Activated naive CD4-positive, alpha-beta T cell treated with anti-CD3 and anti-CD28 coated beads for 36 hours (primary cell): ENCODE measurements at places on chromosomes 3 and 15. TPM values are rescaled to one million over a fixed set of nuclear protein-coding genes. Genes with fewer than 3 reads are reported as not detected.

GRCh38 chr3:4395448-4395847 is 71.6 kb downstream of the SUMF1 start:
- DNase-seq: no peak

- no peak for DNase-seq
These were observed 6.1 kb upstream of the KPNA1 start for GRCh38 chr3:122520861-122521260.

DNA sequence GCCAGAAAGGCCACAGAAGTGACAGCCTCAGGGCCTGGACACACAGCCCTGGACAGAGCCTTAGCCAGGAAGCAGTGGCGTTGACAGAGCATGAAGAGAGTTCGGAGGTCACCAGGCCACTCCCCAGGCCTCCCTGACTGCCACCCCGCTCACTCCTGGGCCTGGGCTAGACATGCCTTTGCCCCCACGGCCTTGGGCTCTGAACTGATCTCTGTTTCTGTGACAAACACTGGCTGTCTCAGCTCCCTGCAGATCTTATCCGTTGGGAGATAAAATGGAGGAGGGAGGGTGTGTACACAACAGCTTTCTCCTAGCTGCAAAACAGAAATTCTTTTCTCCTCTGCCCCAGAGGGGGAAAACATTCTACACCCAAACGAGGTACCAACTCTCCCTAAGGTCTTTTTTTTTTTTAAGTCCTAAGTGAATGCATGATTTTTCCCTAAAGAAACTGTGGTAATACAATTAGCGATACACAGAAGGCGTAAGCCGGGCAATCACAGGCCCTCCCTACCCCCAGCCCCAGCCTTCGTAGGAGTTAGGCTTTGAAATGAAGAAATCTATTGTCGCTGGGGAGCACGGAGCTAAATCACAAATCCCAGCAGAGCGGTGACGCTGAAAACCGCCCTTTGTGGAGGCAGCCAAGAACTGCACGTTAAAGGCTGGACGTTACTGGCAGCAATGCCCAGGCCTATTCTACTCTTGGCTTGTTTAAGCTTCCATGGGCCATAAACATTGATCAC is 45.0 kb downstream of the SRGAP3 start:
- DNase-seq: no peak

DNA sequence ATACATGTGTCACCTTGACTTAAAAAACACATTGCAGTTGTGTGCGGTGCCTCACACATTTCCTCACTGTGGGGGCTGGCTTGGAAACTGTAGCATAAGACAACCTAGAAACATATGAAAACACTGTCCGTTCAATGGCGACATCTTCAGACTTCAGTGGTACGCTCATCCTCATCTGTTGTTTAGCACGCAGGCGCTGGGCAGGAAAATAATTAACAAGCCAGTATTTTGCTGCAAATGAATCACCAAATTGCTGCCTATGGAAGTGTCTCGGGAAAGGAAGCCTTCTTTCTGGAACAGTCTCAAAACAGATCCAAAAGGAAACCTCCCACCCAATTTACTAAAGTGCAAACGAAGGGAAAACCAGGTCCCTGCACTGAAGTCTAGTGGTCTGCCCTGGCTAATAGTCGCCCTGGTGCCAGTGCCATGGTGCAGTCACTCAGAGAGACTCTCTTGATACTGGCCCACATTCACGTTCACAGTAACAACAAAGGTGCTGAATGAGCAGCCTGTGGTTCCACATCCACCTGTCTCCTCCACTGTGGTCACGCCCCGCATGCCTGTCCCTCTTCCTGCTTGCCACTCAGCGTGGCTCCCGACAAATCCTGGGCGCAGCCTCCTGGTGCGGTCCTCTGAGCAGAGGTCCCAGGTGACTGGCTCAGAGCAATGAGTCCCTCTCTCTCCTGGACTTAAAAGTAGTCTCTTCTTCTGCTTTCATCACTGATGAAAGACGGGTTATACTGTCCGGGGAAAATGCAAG is 35.6 kb upstream of the MUC13 start:
- no peak for DNase-seq

DNA sequence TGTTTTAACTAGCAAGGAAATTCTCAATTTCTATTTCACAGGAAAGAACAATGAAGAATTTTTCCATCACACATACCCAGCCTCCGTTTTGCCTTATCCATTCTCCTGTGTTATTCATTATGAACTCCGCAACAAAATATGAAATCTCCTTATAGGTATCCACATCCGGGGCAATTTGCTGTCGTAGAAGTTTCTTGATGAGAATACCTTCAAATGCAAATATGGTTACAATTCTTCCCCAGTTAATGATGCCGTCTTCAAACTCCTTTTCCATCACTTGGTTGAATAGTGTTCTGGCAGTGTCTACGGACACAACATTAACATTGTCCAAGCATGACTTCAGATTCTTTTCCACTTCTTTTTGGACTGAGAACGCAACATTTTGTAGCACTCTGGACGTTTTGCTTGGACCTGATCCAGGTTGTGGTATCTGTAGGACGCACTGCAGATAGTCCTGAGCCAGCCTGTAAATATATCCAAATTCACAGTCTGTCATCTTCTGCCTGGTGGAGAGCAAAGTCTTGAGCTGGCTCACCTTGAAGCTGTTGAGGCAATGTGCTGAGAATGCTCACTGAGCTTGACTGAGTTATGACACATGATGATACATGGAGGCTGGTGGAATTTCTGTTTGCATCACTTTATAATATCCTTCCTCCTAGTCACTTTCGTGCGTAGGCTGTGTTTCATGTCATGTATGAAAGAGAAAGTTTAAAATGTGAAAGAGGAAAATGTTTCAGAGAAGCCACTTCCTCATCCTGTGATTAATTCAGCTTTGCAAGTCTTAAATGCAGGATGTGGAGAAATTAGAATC is at the start of gene BCL2A1:
Gene BCL2A1, minus strand, starts transcription at position 573 of the 811 bp plus-strand sequence. Its CDS starts 77 bp downstream, at position 496.
- DNase-seq: peak; percentile 88

- no peak for DNase-seq
These were observed 44.0 kb upstream of the OXTR start for GRCh38 chr3:8813411-8813810.

GRCh38 chr15:76636059-76636458 is 269.1 kb downstream of the SCAPER start:
- no peak for DNase-seq

DNA sequence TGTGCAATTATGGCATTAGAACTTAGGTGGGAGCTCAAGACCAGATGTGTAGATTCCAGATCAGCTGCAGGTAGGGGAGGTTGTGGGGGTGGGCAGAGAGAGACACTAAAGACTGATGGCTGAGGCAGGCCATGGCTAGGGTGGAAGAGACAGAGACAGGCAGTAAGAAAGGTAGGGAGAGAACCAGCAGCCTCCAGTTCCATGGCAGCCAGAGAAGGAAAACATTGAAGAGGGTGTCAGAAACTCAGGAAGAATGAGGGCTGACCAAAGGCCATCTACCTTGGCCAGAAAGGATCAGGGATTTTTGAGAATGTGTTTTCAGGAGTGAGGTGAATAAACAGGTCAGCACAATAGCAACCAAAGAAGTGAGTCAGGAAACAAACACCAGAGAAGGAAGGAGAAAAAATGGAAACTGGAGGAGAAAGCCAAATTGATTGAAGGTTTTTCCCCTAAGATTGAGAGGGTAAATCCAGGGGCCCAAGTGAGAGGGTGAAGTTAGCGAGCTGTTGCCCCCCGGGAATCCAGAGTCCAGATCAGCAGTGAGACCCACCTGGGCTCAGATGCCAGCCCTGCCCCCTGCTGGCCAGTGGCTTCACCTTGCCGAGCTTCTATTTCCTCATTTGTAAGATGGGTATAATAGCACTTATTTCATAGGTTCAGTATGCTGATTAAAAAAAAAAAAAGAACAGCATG is 41.0 kb downstream of the ABHD2 start:
- DNase-seq: peak; percentile 71

DNA sequence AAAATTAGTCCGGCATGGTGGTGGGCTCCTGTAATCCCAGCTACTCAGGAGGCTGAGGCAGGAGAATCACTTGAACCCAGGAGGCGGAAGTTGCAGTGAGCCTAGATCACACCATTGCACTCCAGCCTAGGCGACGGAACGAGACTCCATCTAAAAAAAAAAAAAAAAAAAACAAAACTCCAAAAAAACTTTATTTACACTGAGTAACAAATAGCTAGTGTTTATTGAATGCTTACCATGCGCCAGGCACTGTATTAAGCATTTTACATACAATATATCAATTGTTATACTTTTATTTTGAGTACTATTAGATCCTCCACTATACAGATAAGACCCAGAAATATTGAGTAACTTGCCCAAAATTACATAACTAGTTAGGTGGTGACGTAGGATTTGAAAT is 17.4 kb upstream of the ARIH1 start:
- DNase-seq: no peak

DNA sequence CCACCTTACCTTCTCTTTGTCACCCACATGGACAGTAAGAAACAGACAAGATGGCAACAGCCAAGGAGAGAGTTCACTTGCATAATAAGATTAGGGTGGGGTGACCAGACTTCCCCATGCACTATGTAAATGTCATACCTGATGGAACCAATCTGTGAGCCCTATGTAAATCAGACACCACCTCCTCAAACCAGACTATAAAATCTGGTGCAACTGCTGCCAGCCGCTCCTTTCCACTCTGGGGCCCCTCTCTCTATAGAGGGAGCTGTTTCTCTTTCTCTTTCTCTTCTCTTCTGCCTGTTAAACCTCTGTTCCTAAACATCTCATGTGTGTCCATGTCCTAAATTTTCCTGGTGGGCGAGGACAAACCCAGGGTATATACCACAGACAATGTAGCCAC is 405.5 kb upstream of the CNTN4 start:
- no peak for DNase-seq

GRCh38 chr3:129123314-129124060 is 1.9 kb upstream of the RAB43 start:
- no peak for DNase-seq

GRCh38 chr3:156218353-156218744 is 98.0 kb downstream of the KCNAB1 start:
- no peak for DNase-seq

DNA sequence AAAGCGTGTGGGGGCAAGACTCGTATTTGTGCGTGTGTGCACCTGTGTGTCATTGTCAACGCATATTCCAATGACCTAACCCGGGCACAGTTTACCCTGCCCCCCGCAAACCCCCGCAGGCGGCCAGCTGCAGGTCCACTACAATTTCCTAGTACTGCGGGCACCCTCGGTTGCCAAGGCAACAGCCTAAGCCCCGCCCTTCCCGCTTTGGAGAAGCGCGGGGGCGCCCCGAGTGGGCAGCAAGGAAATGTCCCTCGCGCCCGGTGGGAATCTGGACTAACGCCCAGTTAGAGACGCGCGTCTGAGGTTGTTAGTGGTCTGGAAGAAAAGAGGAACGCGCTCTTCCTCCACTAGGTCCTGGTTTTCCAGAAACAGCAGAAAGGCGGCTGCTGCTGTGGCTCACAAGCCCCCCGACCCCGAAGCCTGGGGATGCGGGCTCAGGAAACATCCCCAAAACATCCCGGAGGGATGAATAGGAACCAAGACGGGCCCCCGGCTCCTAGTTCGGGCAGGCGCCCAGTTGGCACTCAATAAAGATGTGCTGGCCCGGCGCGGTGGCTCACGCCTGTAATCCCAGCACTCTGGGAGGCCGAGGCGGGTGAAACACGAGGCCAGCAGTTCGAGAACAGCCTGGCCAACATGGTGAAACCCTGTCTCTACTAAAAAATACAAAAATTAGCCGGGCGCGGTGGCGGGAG is 1.1 kb downstream of the ABHD14A start:
- DNase-seq: peak; percentile 29

DNA sequence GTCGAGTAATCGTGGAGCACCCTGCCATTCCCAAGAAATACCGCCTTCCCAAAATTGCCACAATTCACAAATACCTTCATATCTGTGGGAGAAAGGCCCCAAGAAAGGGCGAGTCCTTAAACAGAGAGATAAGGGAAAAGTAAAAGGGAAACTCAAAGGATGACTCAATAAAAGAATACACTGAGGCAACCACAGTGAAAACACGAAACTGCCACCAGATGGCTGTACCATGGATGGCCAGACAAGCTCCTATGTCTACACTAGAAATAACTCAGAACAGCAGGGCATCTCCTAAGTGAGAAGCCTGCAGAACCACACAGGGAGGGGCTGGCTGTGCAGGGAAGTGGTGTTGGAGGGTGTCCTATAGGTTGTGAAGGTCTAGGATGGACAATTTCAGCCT is 25.0 kb downstream of the SRGAP3 start:
- DNase-seq: peak; percentile 68

DNA sequence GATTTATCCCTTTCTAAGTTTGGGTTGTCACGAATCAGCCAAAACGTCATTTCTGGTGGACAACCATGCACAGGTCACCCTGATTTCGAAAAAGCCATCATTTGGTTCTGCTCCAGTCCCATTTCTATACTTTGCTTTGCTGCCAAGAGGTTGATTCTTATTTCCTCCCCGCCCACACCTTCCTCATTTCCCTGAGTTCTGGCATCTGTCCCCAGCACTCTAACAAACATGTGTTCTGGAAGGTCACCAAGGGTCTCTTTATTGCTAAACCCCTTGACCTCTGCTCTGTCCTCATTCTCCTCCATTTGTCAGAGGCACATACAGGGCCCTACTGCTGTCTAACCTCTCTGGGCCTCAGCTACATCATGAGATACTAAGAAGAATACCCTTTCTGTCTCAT is 36.4 kb upstream of the PTPRG start:
- DNase-seq: no peak

DNA sequence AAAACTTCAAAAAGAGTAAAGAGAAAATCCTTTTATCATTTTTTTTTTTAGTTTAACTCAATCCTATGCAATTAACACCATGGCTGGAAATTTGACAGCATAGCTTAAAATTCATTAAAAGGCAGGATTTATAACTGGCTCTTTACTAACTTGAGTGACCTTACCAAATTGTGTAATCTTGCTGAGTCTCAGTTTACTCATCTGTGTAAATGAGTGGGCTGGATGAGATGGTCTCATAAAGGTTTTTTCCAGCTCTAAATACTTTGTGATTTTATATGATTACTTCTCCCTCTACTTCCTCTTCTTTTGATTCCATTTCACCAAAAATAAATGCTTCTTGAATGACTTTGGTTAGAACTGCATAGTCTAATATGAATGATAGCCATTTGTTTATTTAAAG is 234.9 kb upstream of the SATB1 start:
- DNase-seq: no peak

DNA sequence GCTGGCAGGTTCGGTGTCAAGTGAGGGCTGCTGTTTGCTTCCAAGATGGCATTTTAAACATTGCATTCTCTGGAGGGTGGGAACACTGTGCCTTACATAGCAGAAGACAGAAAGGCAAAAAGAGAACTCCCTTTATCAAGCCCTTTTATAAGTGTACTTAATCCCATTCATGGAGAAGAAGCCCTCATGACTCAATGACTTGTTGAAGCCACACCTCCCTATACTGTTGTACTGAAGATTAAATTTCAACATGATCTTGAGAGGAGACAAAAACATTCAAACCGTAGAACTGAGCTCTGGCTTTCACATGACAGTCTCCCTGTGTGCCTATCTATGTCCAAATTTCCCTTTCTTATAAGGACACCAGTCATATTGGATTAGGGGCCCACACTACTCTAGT is 443.4 kb upstream of the CDIN1 start:
- no peak for DNase-seq

Gene SAMMSON
- total RNA-seq: not detected

Gene CSPG4
- total RNA-seq: not detected

Gene BCHE
- total RNA-seq: not detected

Gene UBP1
- 44.0 TPM for total RNA-seq

Gene SAXO2
- 0.69 TPM for total RNA-seq

Gene SMCO1
- not detected for total RNA-seq

Gene GP5
- 0.64 TPM for total RNA-seq

Gene CYP1A2
- total RNA-seq: not detected

Gene DUOXA2
- total RNA-seq: not detected
